Mesenteric fat pad (tissue), 1 donor: ENCODE measurements at places on chromosomes 5 and 9. TPM values are rescaled to one million over a fixed set of nuclear protein-coding genes. Genes with fewer than 3 reads are reported as not detected.

The PHPT1 gene
- total RNA-seq = 89.6 TPM

The PTGDS gene
- 249 TPM for total RNA-seq

The SLC1A1 gene
- 8.2 TPM for total RNA-seq

The ARL15 gene
- 24.3 TPM for total RNA-seq

The CD180 gene
- 2.6 TPM for total RNA-seq

The FAM78A gene
- 6.3 TPM for total RNA-seq

The FCN2 gene
- 1.2 TPM for total RNA-seq

The PCDHGB3 gene
- total RNA-seq = 2.7 TPM

The CCNJL gene
- total RNA-seq = 0.80 TPM

The RMRP gene
- total RNA-seq = 19,106 TPM

The GRIN1 gene
- total RNA-seq = not detected

The CDH12 gene
- not detected for total RNA-seq

The ISL1 gene
- 0.29 TPM for total RNA-seq

The MRPS27 gene
- total RNA-seq = 41.1 TPM

The ACTL7B gene
- not detected for total RNA-seq

The NPDC1 gene
- total RNA-seq = 95.3 TPM

The ANKRD18A gene
- not detected for total RNA-seq

The ANKRD55 gene
- not detected for total RNA-seq

The ICE1 gene
- total RNA-seq = 26.5 TPM

The FGF1 gene
- 9.9 TPM for total RNA-seq

The GARIN3 gene
- not detected for total RNA-seq

The ADCY2 gene
- total RNA-seq = 1.2 TPM

The TAF11L10 gene
- not detected for total RNA-seq

The GPRIN1 gene
- total RNA-seq = 1.3 TPM

The TMEM215 gene
- not detected for total RNA-seq

The THBS4 gene
- 61.5 TPM for total RNA-seq

The MTREX gene
- 49.3 TPM for total RNA-seq

The HTR1A gene
- total RNA-seq = not detected

The VCP gene
- 280 TPM for total RNA-seq

The CPEB4 gene
- total RNA-seq = 60.2 TPM

The ANKRD34B gene
- 0.10 TPM for total RNA-seq

The PCDHB12 gene
- total RNA-seq = 3.3 TPM

The PCDHB16 gene
- 1.6 TPM for total RNA-seq

The STOML2 gene
- total RNA-seq = 95.4 TPM

The DMRT3 gene
- total RNA-seq = 1.1 TPM

The PPP2R2B gene
- 0.29 TPM for total RNA-seq

The GFPT2 gene
- 187 TPM for total RNA-seq

The PCDHGA3 gene
- total RNA-seq = 2.2 TPM

The NR2F1 gene
- 71.5 TPM for total RNA-seq

The TXN gene
- 237 TPM for total RNA-seq

The IL31RA gene
- total RNA-seq = not detected

The CDH9 gene
- total RNA-seq = not detected

The MARCOL gene
- total RNA-seq = not detected

The AJM1 gene
- total RNA-seq = 1.00 TPM

The STRBP gene
- 8.7 TPM for total RNA-seq

The PCA3 gene
- not detected for total RNA-seq

The HTR4 gene
- 0.16 TPM for total RNA-seq

The FBXO38 gene
- 45.4 TPM for total RNA-seq
